T-helper 1 cell (primary cell): ENCODE measurements at places on chromosomes 4 and X.
A peak's percentile ranks its signal among the peaks of the same experiment; 100 is the strongest.

GRCh38 chrX:119419146-119419545, 20.0 kb downstream of the SLC25A43 start:
- no peak for DNase-seq

DNA sequence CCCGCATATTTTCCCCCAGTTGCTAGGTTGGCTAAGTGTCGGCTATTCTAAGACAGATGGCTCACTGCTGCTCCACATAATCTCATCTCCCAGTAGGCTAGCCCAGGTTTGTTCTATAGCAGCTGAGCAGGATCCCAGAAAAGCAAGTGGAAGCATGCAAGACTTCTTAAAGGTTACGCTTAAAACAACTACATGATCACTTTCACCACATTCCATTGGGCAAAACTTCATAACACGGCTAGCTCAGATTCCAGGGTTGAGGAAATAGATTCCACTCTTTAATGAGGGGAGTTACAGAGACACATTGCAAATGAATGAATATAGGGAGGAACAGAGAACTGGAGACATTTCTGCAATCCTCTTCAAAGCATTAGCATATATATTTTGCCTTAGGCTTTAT, 12.9 kb upstream of the RAB33B start:
- no peak for DNase-seq

- no peak for DNase-seq
These were observed 121.5 kb downstream of the DCTD start for GRCh38 chr4:182795446-182796238.

DNA sequence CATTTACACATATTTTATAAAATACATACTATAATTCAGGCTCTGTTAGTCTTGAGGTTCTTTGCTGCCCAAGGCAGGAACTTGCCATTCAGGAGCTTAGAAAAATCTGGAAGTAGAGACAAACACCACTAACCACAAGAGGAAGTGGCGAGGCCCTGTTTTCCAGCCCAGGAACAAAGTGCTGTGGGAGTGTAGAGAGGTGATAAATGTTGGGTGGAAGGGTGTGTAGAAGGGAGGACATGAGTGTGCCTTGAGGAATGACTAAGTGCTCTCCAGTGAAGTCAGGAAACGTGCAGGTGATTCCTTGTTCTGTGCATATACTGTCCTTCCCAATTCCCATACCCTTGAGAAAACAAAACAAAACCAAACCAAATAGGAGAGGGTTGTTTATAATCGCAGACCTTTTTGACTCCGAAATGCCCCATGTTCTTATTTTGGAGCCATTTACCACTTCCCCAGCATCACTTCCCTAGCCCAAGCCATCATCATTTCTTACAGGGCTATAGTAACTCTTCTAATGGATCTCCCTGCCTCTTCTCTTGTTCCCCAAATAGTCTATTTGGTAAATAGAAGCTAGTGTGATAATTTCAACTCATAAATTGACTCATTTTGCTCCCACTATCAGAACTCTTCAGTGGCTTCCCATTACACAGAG, 83.2 kb downstream of the GPAT3 start:
- DNase-seq: no peak

DNA sequence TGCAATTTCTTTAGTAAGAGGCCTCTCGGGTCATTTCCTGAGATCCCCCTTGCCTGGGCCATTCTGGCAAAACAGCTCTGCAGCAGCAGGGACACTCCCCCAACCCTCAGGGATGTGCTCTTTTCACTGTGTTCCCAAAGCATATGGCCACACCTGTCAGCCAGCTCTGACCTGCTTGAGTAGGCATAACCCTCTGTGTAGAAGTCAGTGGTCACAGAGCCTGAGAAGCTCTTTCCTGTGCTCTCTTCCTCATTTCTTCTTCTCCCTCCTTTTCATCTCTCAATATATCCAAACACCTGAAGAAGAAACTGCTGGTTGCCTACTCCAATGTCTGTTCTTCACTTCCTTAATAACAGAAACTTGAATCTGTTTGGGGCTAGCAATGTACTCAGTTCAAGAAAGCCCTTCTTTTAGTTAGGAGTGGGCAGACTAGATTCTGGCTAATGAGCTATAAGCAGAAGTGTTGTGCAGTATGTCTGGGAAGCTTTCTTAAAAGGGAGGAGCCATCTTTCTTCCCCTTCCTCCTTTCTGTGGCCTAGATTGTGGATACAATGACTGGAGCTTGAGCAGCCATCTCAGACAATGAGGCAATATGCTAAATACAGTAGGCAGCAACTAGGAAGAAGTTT, 73.3 kb downstream of the PRPS1 start:
- no peak for DNase-seq

DNA sequence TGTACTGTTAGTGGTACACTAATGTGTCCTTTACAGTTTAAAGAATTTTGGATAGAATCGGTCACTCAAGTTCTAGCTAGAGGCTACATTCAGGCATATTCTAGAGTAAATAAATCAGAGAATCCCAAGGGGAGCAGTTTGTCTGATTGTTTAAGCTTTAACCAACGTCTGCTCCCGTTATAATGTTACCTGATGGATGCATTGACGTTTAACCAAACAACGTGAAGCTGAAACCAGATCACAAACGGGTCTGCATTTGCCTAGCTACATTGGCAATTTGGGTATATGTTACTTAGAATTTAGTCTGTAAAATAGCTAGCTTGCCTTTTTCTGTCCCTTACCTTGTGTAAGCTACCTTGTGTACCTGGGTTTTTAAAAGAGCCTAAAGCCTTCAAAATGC, 1.6 kb downstream of the PI4K2B start:
- DNase-seq: no peak

- DNase-seq: no peak
These were observed 17.5 kb downstream of the ENOPH1 start for GRCh38 chr4:82447886-82448285.

GRCh38 chr4:75973766-75974165, 17.0 kb downstream of the SDAD1 start:
- DNase-seq: no peak

GRCh38 chr4:74168841-74169240, 10.9 kb downstream of the MTHFD2L start:
- DNase-seq: no peak

GRCh38 chrX:154734061-154734781, 16.7 kb downstream of the GAB3 start:
- peak; percentile 11 for DNase-seq

DNA sequence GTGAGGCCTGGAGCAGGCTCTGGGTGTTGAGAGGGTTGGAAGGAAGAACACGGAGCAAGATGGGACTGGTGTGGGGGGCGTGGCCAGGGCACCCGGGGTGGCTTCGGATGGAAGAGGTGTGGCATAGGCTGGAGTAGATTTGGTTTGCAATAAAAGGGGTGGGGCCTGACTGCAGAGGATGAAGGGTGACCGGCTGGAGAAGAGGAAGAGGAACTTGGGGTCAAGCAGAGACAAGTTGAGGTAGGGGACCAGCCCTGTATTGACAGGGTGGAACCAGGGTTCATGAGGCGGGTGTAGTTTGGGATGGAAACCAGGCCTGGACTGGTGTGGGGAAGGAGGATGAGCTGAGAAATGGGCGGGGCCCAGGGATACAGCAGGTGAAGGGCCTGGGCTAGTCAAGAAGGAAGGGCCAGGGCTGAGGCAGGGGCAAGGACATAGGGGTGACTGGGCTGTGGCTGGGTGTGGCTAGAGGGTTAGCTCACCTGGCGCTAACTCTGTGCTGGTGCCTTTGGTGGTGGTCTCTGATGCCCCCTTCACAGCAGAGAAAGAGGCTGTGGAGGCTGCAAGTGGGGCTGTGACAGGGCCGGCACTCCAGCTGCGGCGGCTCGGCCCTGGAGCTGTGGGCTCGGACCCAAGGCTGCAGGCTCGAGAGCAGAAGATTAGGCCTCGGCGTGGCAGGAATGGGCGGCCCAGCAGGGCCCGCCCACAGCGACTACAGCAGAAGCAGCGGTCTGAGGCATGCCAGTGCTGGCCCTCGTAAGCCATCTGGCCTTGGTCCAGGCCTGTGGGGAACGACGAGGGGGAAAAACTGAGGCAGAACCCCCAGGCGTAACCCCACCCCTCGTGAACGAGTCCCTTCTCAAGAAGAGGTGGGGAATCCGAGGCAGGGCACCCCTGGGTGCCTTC, 5.0 kb downstream of the PLP2 start:
- DNase-seq: no peak

GRCh38 chr4:8191136-8191747, 7.8 kb upstream of the SH3TC1 start:
- DNase-seq: no peak

GRCh38 chr4:8552024-8552423, 28.2 kb upstream of the GPR78 start:
- DNase-seq: no peak

- DNase-seq: no peak
These were observed 215.9 kb downstream of the RELL1 start for GRCh38 chr4:37470245-37470644.

GRCh38 chrX:95949588-95949987, 735.1 kb upstream of the DIAPH2 start:
- DNase-seq: no peak

DNA sequence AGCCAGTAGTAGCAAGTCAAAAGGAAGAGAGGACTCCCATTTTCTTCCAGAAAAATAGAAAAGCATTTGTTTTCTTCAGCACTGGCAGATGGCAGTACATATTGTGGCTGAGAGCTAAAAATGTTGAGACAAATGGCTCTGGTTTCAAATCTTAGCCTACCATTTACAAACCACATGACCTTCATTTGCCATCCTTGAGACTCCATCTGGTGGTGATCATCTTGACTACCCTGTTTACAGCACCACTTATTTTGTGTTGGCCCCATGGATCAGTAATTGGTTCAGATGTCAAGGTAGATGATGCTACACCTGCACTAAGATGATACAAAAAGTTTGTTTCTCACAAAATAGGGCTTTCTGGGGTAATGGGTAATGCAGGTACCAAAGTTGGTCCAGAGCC, 951.8 kb upstream of the IGFBP7 start:
- DNase-seq: no peak

- DNase-seq: no peak
These were observed 12.9 kb downstream of the UTP3 start for GRCh38 chr4:70701271-70701670.

DNA sequence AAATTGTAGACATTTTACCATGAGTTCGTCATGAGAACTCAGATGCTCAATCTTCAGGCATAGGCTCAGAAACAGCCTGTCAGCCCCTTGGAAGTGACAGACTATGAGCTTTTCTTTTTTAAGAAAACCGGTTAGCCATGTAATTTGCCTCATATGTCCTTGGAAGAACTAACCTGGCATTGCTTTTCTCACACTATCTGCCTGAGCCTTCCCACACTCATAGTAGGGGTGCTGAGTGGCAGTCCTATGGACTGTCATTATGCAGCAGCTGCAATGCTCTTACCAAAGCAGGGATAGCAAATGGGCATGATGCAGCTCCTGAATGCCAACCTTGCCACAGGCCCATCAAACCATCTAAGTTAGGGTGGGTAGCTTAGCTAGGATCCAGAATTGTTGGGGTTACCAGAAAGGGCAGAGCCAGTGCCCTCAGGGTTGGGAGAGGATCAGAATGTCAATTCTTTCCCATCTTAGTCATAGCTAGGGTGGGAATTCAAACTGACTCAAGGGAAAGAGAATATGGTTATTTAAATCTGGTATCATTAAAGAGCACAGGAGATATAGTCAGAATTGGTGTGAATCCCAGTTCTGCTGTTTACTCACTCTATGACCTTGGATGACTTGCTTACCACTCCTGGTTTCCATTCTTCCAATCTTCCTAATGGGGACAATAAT, 230.6 kb upstream of the CPEB2 start:
- DNase-seq: no peak

DNA sequence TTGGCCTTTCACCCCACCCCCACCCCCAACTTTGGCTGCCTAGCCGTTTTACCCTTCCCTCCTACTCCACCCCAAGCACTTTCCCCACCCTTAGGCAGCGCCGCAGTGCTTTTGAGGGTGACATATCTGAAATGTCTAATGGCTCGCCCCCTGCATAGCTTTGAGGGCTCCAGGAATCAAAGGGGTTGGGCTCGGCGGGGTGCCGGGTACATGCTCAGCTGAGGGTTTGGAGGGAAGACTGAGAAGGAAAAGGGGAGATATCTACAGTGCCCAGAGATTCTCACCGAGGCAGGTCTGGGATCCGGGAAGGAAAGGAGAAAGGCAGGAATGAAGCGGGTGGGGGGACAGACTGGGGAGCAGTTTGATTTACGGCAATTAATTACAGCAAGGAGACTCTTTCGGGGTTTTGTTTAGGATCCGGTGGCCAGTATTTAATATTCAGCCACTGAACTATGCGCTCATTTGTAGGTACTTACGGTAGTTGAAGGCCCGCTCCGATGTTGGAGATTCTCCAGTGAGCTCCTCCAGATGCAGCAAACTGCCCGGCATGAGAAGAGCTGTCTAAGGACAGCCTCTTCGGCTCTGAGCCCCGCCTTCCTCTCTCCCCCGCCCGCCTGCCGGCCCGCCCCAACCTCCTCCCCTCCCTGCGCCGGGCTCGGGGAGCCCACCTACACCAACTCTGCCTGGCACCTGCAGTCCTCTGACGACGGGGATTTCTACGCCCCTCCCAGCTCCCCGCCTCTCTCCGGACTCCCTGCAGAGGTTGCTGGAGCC, at the start of gene IGSF1:
Gene IGSF1 (minus strand): TSS at position 569 of the 774 bp plus-strand sequence. CDS start 2,632 bp downstream, outside the sequence.
- DNase-seq: no peak

DNA sequence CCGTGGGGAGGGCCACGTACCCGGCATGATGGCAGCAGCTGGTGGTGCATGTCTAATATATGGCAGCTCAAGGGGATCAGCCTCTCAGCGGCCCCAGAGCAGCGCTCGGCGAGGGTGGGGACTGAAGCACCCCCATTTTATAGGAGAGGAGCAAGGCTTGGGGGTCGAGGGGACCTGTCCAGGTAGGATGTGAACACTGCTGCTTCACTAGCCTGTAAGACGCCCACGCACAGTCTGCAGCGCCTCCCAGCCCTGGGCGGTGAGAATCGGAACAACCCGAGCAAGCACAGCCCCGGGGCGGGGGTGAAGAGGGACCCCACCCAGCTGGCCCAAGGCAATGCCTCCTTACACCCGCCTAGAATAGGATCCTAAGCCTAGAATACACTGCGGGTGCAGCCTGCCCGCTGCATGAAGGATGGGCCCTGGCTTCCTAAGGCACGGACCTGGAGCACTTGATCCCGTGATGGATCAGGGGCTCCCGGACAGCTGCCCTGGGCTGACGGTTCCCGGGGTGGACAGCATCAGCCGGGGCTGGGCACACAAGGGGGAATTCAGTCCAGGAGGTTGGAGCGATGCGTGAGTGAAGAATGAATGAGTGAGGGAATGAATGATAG, 17.6 kb downstream of the ADRA2C start:
- no peak for DNase-seq

DNA sequence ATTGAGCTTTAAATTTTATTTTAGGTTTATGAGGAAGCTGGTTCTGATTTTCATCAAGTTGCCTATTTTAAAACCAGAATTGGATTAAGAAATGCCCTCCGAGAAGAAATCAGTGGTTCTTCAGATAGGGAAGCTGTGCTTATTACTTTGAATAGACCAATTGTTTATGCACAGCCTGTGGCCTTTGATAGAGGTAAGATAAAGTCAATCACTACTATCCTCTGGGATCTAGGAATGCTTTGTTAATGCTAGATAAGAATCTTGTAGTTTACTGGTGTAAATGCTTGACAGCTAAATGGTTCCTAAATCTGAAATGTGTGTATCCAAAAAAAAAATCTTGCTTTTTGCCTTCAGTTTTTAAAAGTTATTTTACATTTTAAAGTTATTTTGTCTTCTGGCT, 73.0 kb upstream of the ADAD1 start:
- DNase-seq: no peak

GRCh38 chr4:8402640-8403039, 37.9 kb downstream of the ACOX3 start:
- no peak for DNase-seq
